ENCODE measurements at places on chromosomes 2 and 18. TPM values are rescaled to one million over a fixed set of nuclear protein-coding genes. Genes with fewer than 3 reads are reported as not detected.

GPR35 gene
- 1.4 TPM for total RNA-seq

GRCh38 chr2:238564286-238564920, 137.7 kb downstream of the ASB1 start:
- DNase-seq = no peak

GRCh38 chr2:27956888-27957287, 66.4 kb downstream of the BABAM2 start:
- DNase-seq = no peak

- DNase-seq = no peak
These were observed 253.4 kb downstream of the HDAC4 start for GRCh38 chr2:239147376-239147775.

DNAH7 gene
- 0.10 TPM for total RNA-seq

- DNase-seq = no peak
These were observed 68.2 kb downstream of the ZSWIM2 start for GRCh38 chr2:186780701-186781316.

GRCh38 chr18:47928466-47928865, 2.0 kb downstream of the SMAD2 start:
- DNase-seq = no peak

C2orf15 gene
- not detected for total RNA-seq

DNA sequence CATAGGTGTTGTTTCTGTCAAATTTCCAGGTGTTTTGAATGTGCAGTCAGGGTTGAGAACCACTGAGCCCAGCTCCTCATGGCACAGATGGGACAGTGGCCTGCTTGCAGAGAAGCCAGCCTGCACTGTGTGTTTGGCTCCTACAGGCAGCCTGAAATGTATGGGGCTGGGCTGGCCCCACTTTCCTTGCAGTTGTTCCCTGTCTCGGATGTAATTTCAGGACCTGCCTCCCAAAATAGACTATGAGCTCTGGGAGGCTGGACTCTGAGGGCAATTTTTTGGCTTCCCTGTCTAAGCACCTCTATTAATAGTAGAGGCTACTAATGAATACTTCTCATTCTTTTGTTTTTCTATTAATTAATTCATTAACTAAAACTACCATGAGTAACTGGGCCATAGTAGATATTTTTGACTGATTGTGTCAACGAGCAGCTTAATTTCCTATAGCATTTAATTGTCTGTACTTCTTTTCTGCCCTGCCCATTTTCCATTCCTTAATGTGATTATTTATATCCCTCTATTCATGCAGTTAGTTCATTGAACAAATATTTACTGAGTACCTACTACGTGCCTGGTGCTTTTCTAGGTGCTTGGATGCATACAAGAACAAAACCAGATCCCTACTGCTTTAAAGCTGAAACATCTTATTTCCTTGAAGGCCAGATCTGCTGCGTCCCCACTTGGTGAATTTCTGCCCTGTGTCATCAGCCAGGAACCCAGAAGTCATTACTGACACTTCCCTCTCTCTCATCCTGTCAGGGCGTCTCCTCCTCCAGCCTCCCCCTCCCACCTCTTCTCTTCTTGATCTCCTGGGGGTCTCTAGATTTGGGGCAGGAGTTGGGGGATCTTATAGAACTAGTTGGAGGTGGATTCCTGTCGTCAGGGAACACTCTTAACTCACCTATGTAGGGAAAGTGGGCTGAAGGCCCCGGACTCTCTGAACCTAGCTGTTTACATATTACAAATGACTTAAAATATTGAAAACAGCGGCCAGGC, 16.3 kb downstream of the DYSF start:
- no peak for DNase-seq

DNA sequence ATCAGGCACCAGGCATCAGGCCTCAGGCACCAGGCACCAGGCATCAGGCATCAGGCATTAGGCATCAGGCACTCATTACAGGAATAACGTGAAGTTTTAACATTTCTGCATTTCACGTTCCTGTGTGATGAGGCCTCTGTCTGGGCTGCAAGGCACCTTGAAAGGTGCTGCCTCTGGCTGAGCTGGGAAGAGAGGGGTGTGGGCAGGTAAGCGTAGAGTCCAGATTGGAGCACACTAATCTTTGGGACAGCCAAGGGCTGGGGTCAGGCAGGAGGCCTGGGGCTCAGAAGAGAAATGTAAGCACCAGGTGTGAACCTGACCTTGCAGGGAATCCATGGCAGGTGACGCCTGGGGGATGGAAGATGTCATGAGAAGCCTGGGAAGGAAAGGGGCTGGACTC, 25.3 kb upstream of the SNTG2 start:
- DNase-seq = no peak

GRCh38 chr2:17518212-17519154, at the start of gene RAD51AP2:
RAD51AP2 (minus strand) TSS chr2:17518440; CDS start chr2:17518415, 25 bp downstream.
- peak; percentile 86 for DNase-seq

DNA sequence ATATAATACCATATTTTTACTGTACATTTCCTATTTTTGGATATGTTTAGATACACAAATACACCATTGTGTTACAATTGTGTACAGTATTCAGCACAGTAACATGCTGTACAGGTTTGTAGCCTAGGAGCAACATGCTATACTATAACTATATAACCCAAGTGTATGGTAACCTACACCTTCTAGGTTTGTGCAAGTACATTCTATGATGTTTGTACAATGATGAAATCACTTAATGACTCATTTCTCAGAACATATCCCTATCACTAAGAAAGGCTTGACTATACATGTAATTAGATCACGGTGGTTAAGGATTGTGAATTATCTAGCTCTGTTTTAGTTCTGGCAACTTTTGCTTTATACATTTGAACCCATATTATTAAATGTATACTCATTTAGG, 31.3 kb downstream of the NPHP1 start:
- no peak for DNase-seq

GRCh38 chr18:34598120-34598635, 111.9 kb upstream of the DTNA start:
- DNase-seq = no peak

DNA sequence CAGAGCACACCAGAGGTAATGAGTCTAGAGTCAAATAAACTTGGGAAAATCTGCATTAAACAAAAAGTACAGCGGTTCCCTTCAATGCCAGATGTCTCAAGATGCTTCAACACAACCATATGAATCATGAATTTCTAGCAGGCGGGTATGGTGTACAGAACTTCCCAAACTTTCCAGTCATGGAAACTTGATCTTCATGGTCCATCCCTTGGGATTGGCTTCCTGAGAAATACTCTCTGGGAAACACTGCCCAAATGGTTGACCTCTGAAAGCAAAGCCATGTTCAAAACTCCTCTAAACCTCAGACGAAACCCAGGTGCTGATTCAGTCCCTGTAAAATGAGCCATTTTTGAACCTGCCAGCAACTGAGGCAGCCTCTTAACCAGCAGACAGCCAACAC, 16.4 kb upstream of the TMEM247 start:
- DNase-seq = no peak

DNA sequence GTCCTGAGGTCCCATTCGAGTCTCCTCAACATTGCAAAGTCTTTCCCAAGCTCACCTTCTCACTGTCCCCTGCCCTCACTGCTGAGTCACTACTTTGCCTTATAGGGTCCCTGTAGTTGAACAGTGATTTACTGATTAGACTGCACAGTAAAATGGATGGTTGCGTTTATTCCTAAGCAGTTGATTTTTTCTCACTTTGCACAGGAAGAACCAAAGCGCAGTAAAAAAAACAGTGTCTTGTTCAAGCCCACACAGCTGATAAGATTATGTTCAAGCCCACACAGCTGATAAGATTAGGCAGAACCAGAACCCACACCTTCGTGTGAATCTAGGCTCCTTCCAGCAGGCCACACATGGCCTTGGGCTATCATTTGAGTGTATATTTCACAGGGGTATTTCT, 215.3 kb upstream of the COPS8 start:
- no peak for DNase-seq

DNA sequence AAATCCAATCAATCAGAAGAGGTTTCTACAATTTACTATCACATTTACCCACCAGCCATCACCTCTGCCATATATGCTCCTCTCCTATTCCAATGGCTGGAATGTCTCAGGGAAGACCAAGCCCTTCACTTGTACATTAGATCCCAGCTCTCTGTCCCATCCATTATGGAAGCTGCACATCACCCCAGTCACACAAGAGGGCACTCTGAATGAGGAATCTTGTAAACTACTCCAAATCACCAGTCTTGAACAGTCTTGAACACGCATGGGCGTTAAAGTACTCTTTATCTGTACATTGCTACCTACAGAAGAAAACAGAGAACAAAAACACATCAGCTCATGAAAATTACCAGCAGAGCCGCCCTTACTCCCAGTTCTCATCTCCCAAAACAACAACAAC, 38.7 kb downstream of the ZC3H8 start:
- no peak for DNase-seq

PLCL1 gene
- total RNA-seq = 131 TPM

DNA sequence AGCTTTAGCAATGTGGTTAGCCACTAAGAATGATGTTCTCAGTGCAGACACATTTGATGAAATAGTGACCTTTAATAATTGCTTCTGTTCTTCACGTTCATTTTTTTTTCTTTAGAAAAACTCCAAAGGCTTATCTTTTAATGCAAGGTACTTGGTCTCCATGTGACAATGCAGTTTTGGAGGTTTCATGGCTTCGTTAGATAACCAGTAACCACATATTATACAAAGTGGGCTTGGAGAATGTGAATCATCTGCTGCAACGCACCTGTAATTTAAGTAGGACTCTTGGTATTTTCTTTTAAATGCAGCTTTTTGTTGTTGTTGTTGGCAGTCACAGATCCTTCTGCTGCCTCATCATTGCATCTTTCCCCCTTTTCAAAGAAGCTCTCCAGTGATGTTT, 1606.3 kb downstream of the SUCLG1 start:
- DNase-seq = no peak

- no peak for DNase-seq
These were observed 46.8 kb downstream of the TNS1 start for GRCh38 chr2:217955881-217956493.

DNA sequence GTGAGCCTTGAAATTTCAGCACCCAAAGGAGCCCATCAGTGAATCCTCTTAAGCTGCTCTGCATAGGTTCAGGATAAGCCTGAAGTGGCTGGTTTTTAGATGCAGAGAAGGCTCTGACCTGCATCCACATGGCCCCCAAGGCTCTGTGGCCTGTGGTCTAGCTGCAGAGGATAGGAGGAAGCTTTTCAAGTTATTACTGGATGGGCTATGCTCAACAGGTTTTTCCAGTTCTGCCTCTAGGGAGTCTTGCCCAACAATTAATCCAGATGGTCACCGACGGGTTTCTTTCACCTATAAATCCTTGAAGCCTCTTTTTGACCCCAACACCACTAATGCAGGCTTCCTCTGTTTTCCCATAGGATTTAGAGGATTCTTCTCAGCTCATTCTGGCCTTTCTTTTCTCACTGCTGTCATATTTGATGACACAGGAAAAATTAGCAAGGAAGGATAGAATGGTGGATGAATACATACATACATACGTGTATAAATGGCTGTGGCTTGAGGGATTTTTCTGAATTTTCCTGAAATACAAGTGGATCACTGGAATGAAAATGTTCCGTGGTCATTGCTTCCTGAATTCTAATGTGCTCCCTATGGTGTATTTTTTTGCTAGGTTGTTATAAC, 52.2 kb upstream of the BCL2L11 start:
- DNase-seq = no peak

SLC38A11 gene
- total RNA-seq = 0.15 TPM

DNA sequence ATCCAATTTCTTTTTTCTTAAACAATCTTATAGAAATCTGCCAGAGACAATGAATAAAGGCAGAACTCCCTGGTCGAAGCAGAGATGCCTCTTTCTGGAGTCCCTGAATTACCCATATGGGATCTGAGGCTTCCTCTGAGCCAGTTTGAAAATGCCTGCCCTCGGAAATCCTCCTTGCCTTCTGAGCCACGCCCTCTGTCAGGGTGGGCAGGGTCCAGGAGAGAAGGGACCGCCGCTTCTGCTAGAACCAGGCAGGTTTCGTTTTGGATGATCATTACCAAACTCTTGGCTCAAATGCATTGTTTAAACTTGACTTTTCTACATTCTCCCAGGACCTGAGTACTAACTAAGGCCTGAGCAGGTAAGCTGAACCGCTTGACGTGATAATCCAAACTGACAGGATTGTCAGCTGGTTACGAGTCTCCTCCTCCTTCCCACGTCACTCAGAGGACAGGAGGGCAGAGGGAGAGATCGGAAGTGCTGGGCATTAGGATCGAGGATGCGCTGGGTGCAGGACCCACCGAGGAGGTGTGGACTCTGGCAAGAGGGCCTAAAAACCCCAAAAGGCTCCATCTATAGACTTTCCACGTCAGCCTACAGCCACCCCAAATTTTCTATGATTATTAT, 128.4 kb downstream of the KLHL29 start:
- no peak for DNase-seq

OR6B2 gene
- not detected for total RNA-seq

FKBP7 gene
- total RNA-seq = 9.2 TPM

DNA sequence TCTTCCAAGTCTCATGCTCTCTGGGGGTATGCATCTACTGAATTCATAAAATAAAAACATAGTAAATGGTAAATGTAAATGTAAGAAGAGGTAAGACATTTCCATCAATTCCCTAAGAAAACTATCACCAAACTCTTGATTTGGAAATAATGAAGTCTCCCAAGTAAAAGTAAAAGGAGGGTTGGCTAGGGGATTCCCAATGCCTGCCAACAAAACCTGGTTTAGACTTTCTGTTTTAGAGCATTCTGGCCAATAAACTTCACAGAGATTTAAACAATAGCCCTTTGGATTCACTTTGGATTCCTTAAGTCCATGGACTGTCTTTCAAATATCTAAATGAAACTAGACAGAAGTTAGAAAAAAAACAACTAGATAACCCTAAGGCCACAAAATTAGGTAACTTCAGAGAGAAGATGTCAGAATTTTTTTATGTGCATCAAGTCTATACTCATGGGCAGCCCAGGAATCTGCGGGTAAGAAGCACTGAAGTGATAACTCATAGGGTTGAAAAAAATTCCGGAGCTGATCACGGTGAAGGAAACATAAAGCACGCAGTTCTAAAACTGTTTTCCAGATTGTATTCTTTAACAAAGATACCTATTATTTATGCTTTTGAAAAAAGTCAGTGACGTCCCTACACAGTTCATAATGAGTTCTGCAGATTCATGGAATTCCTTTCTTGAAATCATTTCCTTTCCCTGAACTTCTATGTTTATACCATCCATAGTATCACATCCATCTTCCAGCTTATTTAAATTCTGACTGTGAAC, 263.6 kb downstream of the AFF3 start:
- no peak for DNase-seq

UPP2 gene
- not detected for total RNA-seq

SLC8A1 gene
- 1,088 TPM for total RNA-seq

GRCh38 chr2:96241227-96241626, 24.6 kb downstream of the TMEM127 start:
- DNase-seq = no peak
